HEK293T (cell line): ENCODE measurements at places on chromosomes 1 and 21.

GRCh38 chr21:41045534-41046268 lies 122.3 kb upstream of the BACE2 start:
- peak; percentile 28 for DNase-seq

- DNase-seq = no peak
Measured at GRCh38 chr1:2129256-2129943, 65.2 kb downstream of the FAAP20 start.

- peak; percentile 92 for DNase-seq
Measured at GRCh38 chr1:23562137-23562876, 3.0 kb upstream of the ID3 start.

GRCh38 chr1:111406321-111406768 lies 21.2 kb downstream of the OVGP1 start:
- DNase-seq = no peak

GRCh38 chr1:31127266-31127665 lies 61.7 kb upstream of the PUM1 start:
- no peak for DNase-seq

- DNase-seq = no peak
Measured at GRCh38 chr1:111269825-111270406, 20.7 kb upstream of the CHIA start.

DNA sequence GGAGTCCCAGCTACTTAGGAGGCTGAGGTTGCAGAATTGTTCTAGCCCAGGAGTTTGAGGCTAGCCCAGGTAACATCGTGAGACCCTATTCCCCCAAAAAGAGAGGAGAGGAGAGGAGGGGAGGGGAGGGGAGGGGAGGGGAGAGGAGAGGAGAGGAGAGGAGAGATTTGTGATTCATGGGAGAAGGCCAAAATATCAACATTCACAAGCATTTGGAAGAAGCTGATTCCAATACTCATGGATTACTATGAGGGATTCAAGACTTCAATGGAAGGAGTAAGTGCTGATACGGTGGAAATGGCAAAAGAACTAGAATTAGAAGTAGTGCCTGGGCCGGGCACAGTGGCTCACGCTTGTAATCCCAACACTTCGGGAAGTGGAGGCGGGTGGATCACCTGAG lies 187.8 kb downstream of the EIF4G3 start:
- DNase-seq = no peak

DNA sequence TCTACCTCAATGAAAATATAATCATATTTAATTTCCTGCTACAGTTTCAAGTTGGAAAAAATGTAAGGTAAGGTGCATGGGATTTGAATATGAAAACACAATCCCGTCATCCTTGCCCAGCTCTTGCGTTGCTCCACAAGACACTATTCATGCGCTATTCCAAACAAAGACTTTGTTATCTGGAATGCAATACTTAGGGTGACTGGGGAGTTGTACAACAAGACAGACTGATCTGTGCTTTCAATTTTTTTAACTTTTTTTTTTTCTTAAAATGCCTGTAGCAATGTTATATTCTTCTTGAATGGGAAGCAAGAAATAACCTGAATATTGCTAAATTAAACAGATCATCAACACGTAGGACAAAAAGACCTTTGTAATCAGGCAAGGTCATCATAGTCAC lies 1077.2 kb downstream of the TTLL7 start:
- no peak for DNase-seq

DNA sequence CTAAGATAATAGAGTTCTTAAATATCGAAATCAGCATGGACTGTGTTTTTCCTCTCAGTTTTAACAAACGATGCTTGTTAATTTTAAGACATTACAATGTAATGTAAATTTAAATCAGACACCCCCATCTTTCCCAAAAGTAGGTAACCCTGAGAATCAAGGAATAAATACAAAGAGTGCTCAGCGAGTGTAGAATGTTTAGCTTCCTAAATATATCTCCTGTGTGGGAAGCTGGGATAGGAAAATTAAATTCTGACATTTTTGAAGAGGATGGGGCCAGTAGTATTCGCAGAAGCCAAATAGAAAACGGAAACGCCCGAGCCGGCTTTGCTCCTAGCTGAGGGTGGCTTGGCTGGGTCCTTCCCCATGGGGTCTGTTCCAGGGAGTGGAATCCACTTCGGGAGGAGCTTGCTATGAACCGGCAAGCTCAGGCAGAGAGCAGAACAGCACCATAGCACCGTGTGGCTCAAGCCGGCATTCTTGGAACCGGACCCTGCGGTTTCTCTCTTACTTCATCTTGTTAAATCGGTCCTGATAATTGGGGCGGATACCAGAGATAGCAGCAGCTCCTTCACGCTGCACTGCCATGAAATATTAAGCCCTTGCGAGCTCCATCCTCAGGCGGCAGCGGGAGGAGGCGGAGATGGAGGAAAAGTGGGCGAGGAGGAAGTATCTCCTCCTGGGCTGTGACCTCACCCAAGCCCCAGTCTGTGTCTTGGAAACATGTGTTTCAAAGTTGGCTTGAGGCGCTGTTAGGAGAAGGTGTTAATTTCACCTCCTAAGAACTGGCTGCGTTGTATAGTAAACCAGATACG lies 24.9 kb downstream of the MAP3K7CL start:
- DNase-seq = peak; percentile 57

GRCh38 chr1:162292422-162292849 lies 84.2 kb downstream of the SPATA46 start:
- no peak for DNase-seq

GRCh38 chr1:7636795-7637526 lies 134.1 kb upstream of the VAMP3 start:
- DNase-seq = no peak

- DNase-seq = no peak
Measured at GRCh38 chr1:186188004-186188539, 187.0 kb downstream of the TPR start.

DNA sequence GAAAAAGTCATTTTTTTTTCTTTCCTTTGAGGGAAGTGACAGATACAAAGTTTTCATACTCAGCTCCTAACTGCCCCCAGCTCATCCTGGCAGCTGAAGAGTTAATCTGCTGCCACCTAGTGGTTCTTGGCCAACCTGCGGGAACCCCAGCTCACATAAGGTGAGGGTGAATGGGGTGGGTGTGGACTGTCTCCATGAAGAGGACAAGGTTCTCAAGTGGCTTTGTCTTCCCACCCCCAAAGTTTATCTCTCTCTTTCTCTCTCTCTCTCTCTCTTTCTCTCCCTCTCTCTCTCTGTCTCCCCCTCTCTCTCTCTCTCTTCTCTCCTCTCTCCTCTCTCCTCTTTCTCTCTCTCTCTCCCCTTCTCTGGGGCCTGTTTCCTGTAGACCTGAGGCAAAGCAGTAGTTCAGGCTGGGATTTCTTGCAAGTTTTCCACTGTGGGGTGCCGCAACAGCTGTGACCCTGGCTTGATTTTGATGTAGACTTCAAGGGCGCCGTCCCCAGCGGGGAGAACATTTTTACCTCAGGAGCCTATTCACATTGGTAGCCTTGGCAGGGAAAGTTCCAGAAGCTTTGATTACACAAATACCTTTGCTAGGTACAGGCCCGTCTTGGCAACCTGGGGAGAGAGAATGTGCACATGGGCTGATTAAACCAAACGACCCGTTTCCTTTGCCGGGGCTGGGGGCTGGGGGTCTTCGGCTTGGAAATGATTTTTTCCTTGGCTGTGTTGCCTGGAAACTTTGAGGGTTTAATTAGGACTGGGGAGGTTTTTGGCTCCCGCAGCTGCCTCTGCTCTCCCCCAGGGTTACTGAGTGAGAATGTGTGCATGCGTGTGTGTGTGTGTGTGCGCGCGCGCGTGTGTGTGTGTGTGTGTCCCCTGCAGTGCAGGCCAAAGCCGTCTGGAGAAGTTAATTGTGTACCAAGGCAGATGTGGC lies 135.9 kb downstream of the TM2D1 start:
- DNase-seq = peak; percentile 87

DNA sequence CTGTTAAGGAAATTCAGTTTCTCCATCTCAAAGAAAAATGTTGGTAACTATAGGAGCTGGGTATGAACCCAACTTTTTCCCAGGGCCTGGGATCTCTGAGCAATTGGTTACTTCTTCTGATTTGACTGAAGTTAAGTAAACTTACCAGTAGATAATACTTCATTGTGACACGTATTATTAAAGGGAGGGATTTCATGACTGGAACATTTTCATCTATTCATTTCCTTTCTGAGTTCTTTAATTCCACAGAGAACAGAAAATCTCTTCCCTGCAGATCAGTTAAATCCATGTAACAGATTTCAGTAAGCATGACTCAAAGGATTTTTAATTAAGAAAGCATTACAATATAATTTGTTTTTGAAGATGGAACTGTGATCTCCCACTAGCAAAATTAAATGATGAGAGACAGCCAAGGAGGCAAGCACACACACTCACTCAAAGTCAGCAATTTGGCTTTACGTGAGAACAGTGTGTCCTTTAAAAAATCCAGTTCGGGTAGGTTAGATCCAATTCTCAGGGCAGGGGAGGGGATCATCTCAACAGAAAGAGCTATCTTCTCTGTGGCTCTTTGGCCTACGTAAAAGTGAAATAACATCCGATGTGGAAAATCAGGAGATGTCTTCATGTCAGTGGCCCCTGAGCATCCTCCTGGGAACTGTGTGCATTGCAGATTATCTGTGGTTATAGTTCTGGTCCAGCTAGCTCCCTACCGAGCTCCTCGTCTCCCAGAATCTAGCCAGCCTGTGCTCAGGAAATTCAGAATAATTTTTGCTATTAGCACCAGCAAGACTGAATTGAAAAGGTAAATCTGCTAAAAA lies 10.8 kb upstream of the MYOC start:
- no peak for DNase-seq

GRCh38 chr1:170568197-170568596 lies 36.2 kb downstream of the GORAB start:
- DNase-seq = no peak

- no peak for DNase-seq
Measured at GRCh38 chr1:230028602-230029223, 38.3 kb upstream of the GALNT2 start.

- peak; percentile 63 for DNase-seq
Measured at GRCh38 chr1:104132382-104132973, 382.8 kb downstream of the AMY1C start.

DNA sequence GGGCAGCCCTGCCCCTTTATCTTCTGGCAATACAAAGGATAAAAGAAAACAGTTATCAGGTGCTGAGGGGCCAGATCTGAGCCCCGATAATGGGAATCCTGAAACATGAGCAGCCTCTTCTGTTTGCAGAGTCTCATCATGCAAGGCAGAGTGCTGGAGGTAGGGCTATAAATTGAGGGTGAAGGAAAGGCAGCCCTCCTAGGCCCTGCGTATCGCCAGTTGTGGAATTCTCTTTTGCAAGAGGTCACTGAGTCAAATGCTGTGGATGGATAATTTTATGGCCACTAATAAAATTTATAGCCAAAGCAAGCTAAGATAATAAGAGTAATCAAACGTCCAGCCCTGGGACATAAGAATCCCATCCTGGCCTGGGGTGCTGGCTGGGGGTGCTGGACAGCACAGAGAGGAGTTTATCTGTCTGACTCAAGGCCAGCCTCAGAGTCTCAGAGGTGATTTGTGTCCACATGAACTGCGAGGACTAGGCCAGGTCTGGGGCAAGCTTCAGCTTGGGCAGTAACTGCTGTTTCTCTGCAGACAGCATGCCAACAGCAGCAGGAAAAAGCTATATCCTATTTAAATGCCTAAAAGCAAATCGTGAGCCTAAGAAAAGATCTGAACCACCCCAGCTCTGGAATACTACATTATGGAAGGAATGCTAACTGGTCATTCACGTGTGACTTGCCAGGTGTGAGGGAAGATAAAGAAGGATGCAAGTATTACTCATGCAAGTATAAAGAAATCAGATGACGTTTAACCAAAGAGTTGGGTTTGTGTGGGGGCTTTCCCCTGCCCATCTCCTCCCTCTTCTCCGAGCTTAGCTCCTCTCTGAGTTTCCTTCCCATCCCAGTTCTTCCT lies 254.8 kb downstream of the KIF26B start:
- DNase-seq = no peak

DNA sequence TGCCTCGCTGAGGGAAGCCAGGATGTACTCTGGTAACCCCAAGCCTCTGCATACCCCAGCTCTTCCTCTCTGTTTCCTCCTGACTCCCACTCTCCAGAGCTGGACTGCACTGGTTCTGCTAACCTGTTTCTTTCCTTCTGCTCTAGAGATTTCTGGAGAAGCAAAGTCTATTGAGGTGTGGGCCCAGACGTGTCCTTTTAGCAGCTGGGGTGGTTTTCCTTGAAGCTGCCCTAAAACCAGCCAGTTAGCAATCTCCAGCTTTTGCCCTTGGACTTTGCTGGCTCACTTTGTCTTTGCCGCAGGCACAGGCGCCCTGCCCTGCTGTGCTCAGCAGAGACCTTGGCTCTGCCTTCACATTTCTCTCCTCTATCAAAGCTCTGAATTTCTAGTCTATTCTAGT lies 171.8 kb upstream of the IVNS1ABP start:
- DNase-seq = no peak

DNA sequence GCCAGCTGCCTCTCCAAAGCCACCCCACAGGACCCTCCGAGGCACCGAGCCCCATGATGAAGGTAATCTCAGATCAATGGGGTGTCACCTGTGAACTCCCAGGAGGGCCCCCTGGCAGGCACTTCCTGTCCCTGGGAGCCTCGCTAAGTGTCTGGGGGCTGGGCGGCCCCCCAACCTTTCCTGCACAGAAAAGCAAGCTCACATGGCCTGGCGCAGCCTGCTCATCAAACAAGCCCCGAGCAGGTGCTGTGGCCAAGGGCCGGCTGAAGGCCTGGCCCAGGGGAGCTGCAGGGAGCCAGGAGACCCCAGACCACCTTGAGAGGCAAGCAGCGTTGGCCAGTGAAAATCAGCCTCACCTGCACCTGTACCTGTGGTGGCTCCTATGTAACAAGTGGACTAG lies 2.9 kb downstream of the RIPK4 start:
- DNase-seq = no peak

- DNase-seq = no peak
Measured at GRCh38 chr1:55257958-55258357, 42.8 kb upstream of the USP24 start.

GRCh38 chr1:63238721-63239120 lies 83.6 kb upstream of the FOXD3 start:
- no peak for DNase-seq

- no peak for DNase-seq
Measured at GRCh38 chr1:41455479-41456332, 28.8 kb downstream of the EDN2 start.
